ENCODE measurements at places on chromosomes 7 and 10. TPM values are rescaled to one million over a fixed set of nuclear protein-coding genes. Genes with fewer than 3 reads are reported as not detected.

DNA sequence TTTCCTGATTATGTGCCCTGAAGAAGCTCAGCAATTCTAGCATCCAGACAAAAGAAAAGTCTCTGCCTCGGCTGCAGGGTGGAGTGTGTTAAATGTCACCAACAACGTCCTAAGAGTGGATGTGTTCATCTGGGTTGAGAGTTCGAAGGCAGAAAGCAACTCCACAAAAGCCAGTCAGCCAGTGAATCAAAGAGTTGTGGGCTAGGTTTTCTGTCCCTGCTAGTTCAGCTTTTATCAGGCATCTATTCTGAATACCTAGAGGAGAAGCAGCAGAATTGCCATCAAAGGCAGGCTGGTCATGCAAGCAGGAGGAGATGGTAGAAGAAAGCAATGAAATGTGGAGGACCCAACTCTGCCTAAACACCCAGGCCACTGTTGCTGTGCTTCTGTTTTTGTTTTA lies 205.2 kb downstream of the KLF6 start:
- DNase-seq, result no peak

The FRG2B gene
- total RNA-seq, result not detected

The SSC4D gene
- total RNA-seq, result 0.86 TPM

- DNase-seq, result no peak
Observed at GRCh38 chr10:50398381-50398780, 147.1 kb upstream of the ASAH2 start.

The CPN1 gene
- total RNA-seq, result not detected

DNA sequence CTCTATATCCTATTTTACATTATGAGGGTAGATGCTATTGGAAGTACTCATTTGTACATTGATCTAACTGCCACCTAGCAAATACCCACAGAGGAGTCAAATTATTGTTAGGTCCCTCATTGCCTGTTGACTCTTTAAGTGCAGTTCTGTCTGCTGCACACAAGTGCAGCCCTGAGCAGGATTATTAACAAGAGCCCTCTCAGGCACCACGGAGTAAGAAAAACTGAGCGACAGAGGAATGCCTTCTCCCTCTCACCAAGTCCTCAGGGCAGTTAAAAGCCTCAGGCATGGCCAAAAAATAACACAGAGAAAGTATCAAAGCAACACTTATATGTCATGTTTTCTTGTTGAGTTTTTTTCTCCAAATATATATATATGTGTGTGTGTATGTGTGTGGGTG lies 340.0 kb upstream of the NRG3 start:
- no peak for DNase-seq

The RNF148 gene
- total RNA-seq, result 2.0 TPM

DNA sequence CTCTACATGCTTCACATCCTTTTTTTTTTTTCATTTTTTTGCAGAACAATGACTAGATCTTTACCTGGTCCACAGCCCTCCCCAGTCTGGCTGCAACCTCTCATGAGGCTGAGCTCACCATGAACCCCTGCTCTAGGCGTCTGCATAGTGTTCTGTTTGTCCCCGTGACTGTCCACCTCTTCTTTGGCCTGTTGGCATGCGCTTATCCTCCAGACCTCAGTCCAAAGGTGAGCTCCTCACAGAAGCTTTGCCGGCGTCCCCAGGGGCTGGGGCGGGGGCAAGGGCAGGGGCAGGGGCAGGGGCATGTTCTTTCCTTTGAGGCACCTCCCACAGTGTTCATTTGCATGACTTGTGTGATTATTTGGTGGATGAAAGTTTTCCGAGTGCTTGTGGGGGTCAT lies 218.4 kb upstream of the ZNF32 start:
- DNase-seq, result no peak

The TRIM73 gene
- total RNA-seq, result 6.4 TPM

GRCh38 chr7:95476904-95477594 lies 8.7 kb upstream of the ASB4 start:
- peak; percentile 76 for DNase-seq

GRCh38 chr7:47147213-47147631 lies 434.7 kb downstream of the TNS3 start:
- no peak for DNase-seq

DNA sequence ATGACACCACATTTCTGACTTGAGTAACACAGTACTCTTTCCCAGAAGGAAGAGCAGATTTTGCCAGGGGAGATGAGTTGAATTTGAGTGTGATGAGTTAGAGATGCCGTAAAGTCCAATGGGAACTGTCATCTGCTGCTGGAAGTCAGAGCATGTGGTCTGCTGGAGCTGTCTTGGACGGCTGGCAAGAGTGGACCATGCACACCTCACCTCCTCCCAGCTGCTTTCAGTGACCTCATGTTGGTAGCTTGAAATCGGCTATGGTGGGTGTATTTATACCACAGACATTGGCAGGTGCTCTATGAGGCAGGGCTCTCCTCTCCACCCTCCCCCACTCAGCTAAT lies 82.3 kb downstream of the COL13A1 start:
- DNase-seq, result no peak

DNA sequence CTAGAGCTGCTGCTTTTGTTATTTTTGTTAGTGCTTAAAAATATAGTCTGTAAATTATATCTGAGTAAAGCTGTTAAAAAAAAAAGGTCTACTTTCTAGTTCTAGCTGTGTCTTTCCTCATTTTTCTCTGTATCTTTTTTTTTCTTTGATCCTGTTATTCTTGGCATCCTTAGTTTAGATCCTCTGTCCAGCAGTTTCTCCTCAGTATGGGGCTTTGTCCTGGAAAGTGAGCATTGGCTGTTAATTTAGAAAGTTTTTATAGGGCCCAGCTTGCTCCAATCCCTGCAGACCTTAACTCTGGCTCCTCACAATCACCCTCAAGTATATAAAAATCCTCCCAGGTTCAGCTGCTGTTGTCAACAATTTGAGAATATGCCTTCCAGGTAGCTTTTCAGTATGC lies 23.5 kb downstream of the DDX50 start:
- no peak for DNase-seq

DNA sequence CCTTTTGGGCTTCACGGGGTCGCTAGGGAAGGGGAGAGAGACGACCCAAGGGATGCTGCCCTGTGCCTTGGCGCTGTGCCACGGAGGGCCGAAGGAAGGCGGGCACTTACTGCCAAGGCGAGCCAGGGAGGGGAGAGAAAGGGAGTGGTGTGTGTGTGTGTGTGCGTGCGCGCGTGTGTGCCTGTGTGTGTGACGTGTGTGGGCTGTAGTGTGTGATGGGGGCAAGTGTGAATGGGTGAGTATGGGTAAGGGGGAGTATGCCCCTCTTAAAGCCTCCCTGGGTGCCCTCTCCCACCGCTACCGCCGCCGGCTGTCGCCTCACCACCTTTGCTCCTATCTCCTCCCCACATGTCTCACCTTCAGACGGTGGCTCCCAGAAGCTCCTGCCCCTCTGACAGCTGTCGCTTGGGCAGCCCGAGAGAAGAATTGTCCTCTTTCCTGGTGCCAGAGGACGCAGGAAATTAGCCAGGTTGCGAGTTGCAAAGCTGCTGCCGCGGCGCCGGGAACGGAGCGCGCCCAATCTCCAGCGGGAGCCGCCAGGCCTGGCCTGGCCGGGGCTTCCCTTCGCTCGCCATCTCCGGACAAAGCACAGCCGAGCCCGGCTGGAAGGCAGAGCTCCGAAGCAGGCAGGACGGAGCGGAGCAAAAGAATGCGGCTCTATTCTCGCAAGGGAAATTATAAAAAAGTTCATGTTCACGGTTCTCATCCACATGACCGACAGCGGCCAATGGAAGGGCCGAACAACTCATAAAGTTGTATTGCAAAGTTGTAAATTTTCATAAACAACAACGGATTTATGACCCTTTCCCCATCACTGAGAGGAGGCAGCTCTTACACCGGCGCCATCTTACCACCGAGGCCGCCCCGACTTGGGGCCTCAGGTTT lies at the start of gene HOXA3:
Gene HOXA3, minus strand, starts transcription at position 653 of the 885 bp plus-strand sequence. CDS start 41,943 bp downstream, outside the sequence.
- DNase-seq, result peak; percentile 72

The NKX2-3 gene
- total RNA-seq, result 0.07 TPM

The TWIST1 gene
- 22.3 TPM for total RNA-seq

The COPS6 gene
- 110 TPM for total RNA-seq

- no peak for DNase-seq
Observed at GRCh38 chr7:44325811-44326241, 432 bp upstream of the CAMK2B start.

The ADAM22 gene
- 5.9 TPM for total RNA-seq

- no peak for DNase-seq
Observed at GRCh38 chr10:121132273-121132672, 281.1 kb downstream of the WDR11 start.
